ENCODE measurements at places on chromosomes 4 and X. TPM values are rescaled to one million over a fixed set of nuclear protein-coding genes. Genes with fewer than 3 reads are reported as not detected.

DNA sequence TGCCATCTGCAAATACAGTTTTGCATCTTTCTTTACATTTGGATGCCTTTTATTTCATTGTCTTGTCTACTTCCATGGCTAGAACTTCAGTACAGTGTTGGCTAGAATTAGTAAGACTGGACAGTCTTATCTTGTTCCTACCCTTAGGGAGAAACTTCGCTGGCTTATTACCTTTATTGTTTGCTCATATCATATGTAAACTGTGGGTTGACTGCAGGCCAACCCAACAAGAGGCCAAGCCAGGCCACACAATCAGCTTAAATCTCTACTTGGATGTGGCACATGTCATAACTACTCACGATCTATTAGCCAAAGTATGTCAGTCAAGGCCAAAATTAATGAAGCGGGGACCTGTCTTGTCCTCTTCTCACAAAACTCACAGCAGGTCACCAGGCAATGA, 144.1 kb downstream of the THOC2 start:
- no peak for DNase-seq
- H3K4me3 ChIP-seq, result no peak overlapping the region
- H3K36me3 ChIP-seq, result no peaks in the 10 kb centered on the region

GRCh38 chr4:72969976-72970375, 99.5 kb downstream of the COX18 start:
- H3K4me1 ChIP-seq, result no peaks in the 10 kb centered on the region
- DNase-seq, result no peak

DNA sequence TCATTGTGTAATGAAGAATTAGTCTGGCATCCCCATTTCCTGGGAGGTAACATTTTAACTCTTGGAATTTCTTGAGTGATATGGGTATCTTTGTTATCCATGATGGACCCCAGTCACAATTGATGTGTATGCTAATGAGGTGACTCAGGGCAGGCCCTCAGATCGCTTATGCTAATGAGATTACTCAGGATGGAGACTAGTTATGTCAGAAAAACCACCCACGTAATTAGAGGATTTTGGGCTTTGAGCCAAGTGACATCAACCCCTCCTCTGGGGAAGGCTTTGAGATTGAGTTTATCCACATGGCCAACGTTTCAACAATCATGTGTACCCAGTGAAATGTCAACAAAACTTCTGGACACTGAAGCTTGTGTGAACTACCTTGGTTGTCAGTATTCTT, 772.7 kb downstream of the STPG2 start:
- no peak for DNase-seq
- no peaks in the 10 kb centered on the region for H3K36me3 ChIP-seq
- H3K4me1 ChIP-seq, result no peaks in the 10 kb centered on the region
- no peak overlapping the region for H3K4me3 ChIP-seq
- H3K27ac ChIP-seq, result no peak overlapping the region

DNA sequence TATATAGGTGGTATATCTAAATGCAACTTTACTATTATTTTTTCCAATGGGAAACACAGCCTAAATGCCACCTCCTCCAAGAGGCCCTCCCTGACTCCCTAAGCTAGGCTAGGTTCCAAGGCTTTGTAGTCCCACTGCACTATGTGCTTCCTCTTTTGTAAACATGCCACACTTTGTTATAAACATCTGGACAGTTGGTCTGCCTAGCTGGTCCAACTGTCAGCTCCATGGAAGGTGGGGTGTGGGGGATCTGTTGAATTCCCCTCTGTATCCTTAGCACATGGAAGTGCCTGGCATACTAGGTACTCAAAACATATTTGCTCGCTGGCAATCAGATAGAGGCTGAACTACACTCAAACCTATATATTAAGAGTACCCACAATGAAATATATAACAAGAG, 63.4 kb downstream of the SLC9A7 start:
- no peak overlapping the region for H3K27ac ChIP-seq
- H3K36me3 ChIP-seq, result peaks cover 14% of the 10 kb centered on the region
- no peak overlapping the region for H3K4me3 ChIP-seq
- DNase-seq, result no peak
- peaks cover 46% of the 10 kb centered on the region for H3K4me1 ChIP-seq

DNA sequence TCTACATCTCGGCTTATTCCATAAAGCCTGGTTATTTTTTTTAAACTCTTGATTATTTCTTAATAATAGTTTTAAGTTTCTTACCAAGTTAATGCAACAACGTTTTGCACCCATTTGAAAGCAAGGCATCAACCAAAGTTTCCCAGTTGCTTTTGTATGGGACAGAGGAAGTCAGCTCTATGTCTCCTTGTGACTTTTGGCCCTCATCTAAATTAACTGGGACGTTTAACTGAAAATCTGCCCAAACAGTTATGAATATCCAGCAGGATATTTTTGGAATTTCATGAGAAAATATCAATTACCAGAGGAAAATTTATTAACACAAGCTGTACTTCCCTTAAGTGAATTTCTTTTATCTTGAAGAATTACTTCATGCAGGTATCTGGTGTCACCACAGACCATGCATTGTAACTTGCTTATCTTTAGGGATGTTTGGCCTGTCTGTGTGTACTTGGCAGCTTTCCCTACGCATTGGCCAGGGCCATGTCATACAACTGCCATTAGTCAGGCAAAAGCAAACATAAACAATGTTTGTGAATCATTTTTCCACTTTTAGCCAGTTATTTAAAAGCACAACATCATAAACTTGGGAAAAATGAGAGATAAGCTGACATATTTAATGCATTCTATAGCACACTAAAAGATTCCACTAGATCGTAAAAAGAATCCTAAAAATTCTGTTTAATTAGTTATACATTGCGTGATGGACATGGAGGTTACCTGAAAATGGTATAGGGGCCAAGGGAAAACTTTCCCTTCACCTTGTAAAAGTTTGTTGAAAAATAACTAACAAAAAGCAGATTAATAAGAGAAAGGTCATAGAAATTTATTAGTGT, 101.4 kb upstream of the PDE5A start:
- no peaks in the 10 kb centered on the region for H3K27me3 ChIP-seq
- no peak overlapping the region for H3K4me3 ChIP-seq
- H3K27ac ChIP-seq, result no peak overlapping the region
- H3K4me1 ChIP-seq, result no peaks in the 10 kb centered on the region
- DNase-seq, result no peak

DNA sequence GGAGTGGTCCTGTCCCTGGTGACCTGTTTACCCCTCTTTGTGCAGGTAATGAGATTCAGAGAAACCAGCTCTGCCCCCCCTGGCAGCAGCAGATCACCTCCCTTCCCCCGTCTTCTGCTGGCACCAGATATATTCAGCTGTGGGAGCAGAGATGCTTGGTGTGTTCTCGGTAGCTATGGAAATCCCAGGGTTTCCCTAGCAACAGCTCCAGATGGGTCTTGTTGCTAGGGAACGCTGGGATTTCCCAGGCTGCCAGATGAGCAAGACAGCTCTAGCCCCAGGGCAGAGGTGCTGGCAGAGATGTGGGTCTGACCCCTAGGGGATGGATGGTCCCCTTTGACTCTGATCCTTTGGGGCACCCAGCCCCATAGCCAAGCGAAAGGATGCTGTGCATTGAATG, 20.2 kb downstream of the CETN2 start:
- H3K4me3 ChIP-seq, result no peak overlapping the region
- H3K27ac ChIP-seq, result no peak overlapping the region
- no peak for DNase-seq

GRCh38 chr4:42638993-42639392, 17.9 kb downstream of the ATP8A1 start:
- peak overlapping the region; percentile 92 for H3K27ac ChIP-seq
- H3K4me3 ChIP-seq, result peak overlapping the region; percentile 76
- no peaks in the 10 kb centered on the region for H3K36me3 ChIP-seq
- peaks cover 95% of the 10 kb centered on the region for H3K4me1 ChIP-seq
- no peak for DNase-seq

GRCh38 chr4:6332042-6332668, 62.5 kb downstream of the WFS1 start:
- no peak for DNase-seq
- peaks cover 1% of the 10 kb centered on the region for H3K4me1 ChIP-seq
- H3K27ac ChIP-seq, result no peak overlapping the region
- H3K27me3 ChIP-seq, result peaks cover 23% of the 10 kb centered on the region

DNA sequence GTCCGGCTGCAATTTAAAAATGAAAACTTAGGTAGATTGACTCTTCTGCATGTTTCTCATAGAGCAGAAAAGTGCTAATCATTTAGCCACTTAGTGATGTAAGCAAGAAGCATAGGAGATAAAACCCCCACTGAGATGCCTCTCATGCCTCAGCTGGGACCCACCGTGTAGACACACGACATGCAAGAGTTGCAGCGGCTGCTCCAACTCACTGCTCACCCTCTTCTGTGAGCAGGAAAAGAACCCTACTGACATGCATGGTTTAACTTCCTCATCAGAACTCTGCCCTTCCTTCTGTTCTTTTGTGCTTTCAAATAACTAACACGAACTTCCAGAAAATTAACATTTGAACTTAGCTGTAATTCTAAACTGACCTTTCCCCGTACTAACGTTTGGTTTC, 41.0 kb downstream of the MAP7D3 start:
- no peak for DNase-seq
- no peaks in the 10 kb centered on the region for H3K27me3 ChIP-seq
- peak overlapping the region; percentile 58 for H3K4me3 ChIP-seq
- H3K36me3 ChIP-seq, result no peaks in the 10 kb centered on the region
- H3K4me1 ChIP-seq, result peaks cover 37% of the 10 kb centered on the region
- H3K27ac ChIP-seq, result peak overlapping the region; percentile 52

- DNase-seq, result no peak
- no peak overlapping the region for H3K27ac ChIP-seq
- H3K27me3 ChIP-seq, result no peaks in the 10 kb centered on the region
- H3K36me3 ChIP-seq, result no peaks in the 10 kb centered on the region
- no peak overlapping the region for H3K4me3 ChIP-seq
Observed at GRCh38 chrX:7024850-7025249, 122.7 kb upstream of the STS start.

- H3K36me3 ChIP-seq, result no peaks in the 10 kb centered on the region
- no peaks in the 10 kb centered on the region for H3K4me1 ChIP-seq
- no peak overlapping the region for H3K27ac ChIP-seq
- no peaks in the 10 kb centered on the region for H3K27me3 ChIP-seq
- H3K4me3 ChIP-seq, result no peak overlapping the region
Observed at GRCh38 chr4:76758290-76758882, 139.6 kb downstream of the SOWAHB start.

- H3K27ac ChIP-seq, result peak overlapping the region; percentile 6
- H3K4me3 ChIP-seq, result no peak overlapping the region
- no peak for DNase-seq
- no peaks in the 10 kb centered on the region for H3K36me3 ChIP-seq
Observed at GRCh38 chr4:85398276-85398675, 76.7 kb upstream of the ARHGAP24 start.

DNA sequence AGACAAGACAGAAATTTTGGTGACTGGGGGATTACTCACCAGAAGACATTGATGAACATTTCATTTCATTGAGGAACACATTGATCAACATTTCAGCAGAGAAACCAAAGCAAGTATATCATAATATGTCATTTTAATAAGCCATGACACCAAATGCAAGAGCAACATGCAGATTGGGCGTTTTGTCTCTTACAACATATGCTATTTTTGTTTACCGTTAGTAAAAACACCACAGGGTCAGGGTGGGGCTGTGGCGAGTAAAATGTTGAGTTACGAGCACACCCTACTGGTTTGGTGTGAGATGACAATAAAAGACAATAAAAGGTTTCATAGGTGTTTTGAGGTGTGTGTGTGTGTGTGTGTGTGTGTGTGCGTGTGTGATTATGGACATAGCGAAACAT, 294.5 kb downstream of the PDGFC start:
- no peak overlapping the region for H3K4me3 ChIP-seq
- no peaks in the 10 kb centered on the region for H3K4me1 ChIP-seq
- DNase-seq, result no peak
- H3K27ac ChIP-seq, result no peak overlapping the region
- H3K27me3 ChIP-seq, result no peaks in the 10 kb centered on the region

DNA sequence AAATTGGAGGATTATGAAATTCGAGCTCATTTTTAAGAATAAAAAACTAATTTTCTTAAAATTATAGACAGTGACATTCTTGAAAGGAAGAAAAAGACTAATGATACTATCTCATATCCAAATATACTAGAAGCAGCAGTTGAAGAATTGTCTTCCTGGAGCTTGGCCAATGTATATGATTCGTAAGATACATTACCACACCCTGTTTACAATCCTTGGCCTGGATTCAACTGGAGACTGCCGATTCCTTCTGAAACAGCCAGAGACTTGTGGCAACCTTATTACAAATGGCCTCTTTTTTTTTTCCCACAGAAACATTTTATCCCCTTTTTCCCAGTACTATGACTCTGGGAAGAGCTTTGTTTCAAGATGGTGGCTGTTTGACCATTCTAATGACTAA, 571.2 kb upstream of the FAT1 start:
- no peaks in the 10 kb centered on the region for H3K36me3 ChIP-seq
- no peak overlapping the region for H3K4me3 ChIP-seq
- H3K4me1 ChIP-seq, result no peaks in the 10 kb centered on the region
- H3K27ac ChIP-seq, result no peak overlapping the region
- no peaks in the 10 kb centered on the region for H3K27me3 ChIP-seq

GRCh38 chr4:20995610-20996009, 295.4 kb downstream of the PACRGL start:
- H3K36me3 ChIP-seq, result no peaks in the 10 kb centered on the region
- H3K27ac ChIP-seq, result no peak overlapping the region
- DNase-seq, result no peak

DNA sequence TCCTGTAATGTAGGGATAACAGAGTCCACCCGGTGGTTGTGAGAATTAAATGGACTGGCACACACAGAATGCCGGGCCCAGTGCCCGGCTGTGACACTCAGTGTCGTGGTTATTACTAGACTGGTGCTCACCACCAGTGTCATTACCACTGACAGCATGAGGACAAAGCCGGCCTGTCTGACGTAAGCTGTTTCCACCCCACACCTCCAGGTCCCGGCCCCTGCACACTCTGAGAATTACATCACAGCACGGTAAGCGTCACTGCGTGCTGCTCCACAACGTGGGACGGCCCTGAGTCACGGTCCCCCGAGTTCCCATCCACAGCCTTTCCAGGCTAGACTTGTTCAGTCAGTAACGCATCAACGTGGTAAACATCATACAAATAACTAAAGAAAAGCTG, 22.9 kb downstream of the FAT1 start:
- H3K27me3 ChIP-seq, result no peaks in the 10 kb centered on the region
- no peak overlapping the region for H3K27ac ChIP-seq
- H3K4me3 ChIP-seq, result no peak overlapping the region
- no peak for DNase-seq

GRCh38 chr4:151153585-151153984, 54.2 kb downstream of the RPS3A start:
- H3K4me1 ChIP-seq, result no peaks in the 10 kb centered on the region
- H3K27ac ChIP-seq, result no peak overlapping the region
- DNase-seq, result no peak

GRCh38 chr4:79882806-79883205, 190.2 kb downstream of the ANTXR2 start:
- no peak overlapping the region for H3K4me3 ChIP-seq
- H3K4me1 ChIP-seq, result no peaks in the 10 kb centered on the region
- H3K27me3 ChIP-seq, result peaks cover 2% of the 10 kb centered on the region

- H3K4me1 ChIP-seq, result peaks cover 52% of the 10 kb centered on the region
- H3K4me3 ChIP-seq, result no peak overlapping the region
- no peaks in the 10 kb centered on the region for H3K27me3 ChIP-seq
- DNase-seq, result no peak
Observed at GRCh38 chrX:44935640-44936039, 62.7 kb downstream of the KDM6A start.

UGT2B15 gene
- 0.44 TPM for total RNA-seq

C4orf50 gene
- total RNA-seq, result 0.02 TPM

GAGE12G gene
- total RNA-seq, result not detected

MAGEA3 gene
- total RNA-seq, result not detected

HPSE gene
- total RNA-seq, result 1.5 TPM

RHOXF2 gene
- not detected for total RNA-seq

ZNF630 gene
- not detected for total RNA-seq

GASK1B gene
- total RNA-seq, result not detected

PAGE1 gene
- total RNA-seq, result not detected

C4orf36 gene
- not detected for total RNA-seq

Data from activated B cell treated with CpG ODN at 0.5 μM for 24 hours (primary cell).